ENCODE measurements at places on chromosomes 13 and 19.

GRCh38 chr13:28355822-28356371 is 139.0 kb downstream of the FLT1 start:
- DNase-seq: no peak

DNA sequence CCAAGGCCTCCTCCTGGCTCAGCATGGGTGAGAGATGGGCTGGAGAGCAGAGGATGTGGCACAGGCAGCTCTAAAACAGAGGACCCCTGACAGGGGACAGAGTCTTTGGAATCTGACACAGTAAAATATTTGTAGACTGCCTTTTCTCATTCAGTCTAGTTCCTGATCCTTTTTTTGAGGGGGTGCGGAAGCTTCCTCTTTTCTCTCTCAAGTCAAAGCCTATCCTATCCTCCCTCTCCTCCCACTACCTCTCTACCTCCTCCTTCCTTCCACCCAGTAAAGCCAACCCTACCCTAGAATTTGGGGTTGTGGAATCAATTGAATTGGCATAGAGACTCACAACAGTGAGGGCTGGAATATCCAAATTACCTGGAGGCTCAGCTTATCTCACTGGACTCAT is 82.0 kb downstream of the TEX26 start:
- DNase-seq: no peak

GRCh38 chr13:72781451-72782439 is at the start of the genes DIS3 and PIBF1:
Gene DIS3 (minus strand): TSS chr13:72781900. CDS start chr13:72781832, 68 bp downstream.
Gene PIBF1 (plus strand): TSS chr13:72782133. CDS start chr13:72783470, 1,337 bp downstream.
- peak; percentile 93 for DNase-seq

GRCh38 chr13:65584126-65584525 is 1646.0 kb downstream of the PCDH9 start:
- DNase-seq: no peak

DNA sequence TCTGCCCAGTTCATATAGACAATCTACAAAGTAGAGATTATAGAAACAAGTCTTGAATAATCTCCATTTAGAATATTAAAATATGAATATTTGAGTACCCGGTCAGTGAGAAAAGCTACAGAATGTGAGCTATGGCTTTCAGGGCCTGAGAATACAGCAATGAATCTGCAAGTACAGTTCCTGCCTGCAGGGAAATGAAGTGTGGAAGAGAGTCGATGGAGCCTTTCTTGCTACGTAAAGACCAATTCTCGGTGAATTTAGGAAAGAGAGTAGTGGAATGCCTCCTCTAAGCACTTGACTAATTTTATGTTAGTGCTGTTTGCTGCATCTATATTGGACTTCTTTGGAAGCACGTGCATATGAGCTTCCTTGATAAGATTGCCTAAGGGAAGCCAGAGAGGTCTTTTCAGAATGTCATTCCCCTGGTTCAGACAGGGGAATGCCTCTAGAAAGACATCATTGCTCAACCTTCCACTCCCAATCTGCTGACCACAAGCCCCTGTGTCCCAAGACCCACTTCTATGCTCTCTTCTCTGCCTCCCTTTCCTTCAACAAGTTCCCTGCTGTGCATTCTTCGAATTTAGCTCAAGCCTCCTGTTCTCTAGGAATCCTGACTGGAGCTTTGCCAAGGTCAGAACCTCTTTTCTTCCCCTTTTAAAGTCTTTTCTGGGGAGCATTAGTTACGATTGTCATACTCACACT is 41.9 kb downstream of the GPC6 start:
- no peak for DNase-seq

GRCh38 chr13:33410619-33411018 is 125.1 kb upstream of the STARD13 start:
- no peak for DNase-seq

Data from GM13977 (cell line).